ENCODE measurements at places on chromosomes 7 and 10.

DNA sequence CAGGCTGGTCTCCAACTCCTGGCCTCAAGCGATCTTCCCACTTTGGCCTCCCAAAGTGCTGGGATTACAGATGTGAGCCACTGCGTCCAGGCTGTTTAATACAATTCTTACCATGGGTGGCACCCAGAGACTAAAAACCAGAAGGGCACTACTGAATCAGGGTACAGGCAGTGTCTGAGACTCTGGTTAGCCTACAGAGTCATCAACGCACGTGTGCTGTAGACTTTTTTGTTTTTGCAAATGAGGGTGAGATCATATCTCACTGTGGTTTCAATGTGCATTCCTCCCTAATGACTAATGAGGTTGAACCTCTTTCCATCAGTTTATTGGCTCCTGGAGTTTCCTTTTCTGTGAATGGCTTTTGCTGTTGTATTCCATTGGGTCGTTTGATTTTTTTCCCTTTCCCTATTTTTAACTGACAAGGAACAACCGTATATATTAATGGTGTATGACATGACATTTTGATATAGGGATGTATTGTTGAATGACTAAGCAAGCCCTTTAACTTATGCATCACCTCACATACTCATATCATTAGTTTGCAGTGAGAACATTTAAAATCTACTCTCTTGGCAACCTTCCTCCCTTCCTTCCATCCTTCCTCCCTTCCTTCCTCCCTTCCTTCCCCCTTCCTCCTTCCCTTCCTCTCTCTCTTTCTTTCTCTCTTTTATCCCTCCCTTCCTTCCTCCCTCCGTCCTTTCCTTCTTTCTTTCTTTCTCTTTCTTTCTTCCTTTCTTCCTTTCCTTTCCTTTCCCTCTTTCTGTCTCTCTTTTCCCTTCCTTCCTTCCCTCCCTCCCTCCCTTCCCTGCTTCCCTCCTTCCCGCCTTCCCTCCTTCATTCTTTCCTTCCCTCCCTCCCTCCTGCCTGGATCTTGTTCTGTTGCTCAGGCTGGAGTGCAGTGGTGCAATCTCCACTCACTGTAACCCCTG, 9.3 kb upstream of the TMEM270 start:
- DNase-seq: no peak
- H3K4me1 ChIP-seq: no peaks in the 10 kb centered on the region
- H3K27ac ChIP-seq: peak overlapping the region; percentile 9
- no peaks in the 10 kb centered on the region for H3K36me3 ChIP-seq

DNA sequence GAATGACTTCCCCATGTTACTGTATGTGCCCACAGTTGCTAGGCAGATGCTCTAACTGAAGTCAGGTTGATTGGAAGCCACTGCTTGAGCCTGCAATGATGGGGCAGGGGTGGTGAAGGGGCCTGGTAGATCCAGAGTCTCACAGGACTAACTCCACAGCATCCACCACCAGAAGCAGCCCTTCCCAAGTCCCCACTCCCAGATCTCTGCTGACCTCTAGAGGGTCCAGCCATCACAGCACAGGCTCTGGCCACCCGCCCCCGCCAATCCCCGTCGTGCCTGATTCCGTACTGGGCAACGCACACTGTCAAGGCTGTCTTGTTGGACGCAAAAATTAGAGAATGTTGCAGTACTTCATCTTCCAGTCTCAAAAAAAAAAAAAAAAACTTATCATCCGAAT, 136.8 kb upstream of the PDE1C start:
- no peaks in the 10 kb centered on the region for H3K36me3 ChIP-seq
- no peaks in the 10 kb centered on the region for H3K4me1 ChIP-seq
- no peak for DNase-seq
- peaks cover 7% of the 10 kb centered on the region for H3K27me3 ChIP-seq

DNA sequence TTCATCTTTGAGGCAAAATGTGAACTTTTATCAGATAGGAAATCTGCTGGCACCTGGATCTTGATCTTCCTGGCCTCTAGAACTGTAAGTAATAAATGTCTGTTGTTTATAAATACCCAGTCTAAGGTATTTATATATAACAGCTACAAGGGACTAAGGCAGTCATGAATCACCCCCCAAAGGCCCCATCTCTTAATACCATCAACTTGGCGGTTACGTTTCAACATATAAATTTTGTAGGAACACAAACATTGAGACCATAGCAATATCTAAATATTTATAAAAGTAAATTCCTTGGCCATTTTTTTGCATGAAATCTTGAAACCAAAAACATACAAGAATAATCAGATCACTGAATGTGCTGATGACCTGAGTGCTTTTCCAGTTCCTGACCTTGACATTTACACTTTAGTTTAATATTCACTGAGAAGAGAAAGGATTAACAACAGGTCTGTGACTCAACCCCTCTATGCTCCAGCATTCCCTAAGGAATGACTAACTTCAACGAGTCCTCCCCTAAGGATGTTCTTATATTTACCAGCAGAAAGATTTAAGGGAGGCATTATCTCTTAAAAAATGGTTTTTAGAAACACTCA, 1438.5 kb upstream of the CELF2 start:
- DNase-seq: no peak
- H3K4me3 ChIP-seq: no peak overlapping the region
- no peaks in the 10 kb centered on the region for H3K36me3 ChIP-seq
- peaks cover under 1% of the 10 kb centered on the region for H3K27me3 ChIP-seq

DNA sequence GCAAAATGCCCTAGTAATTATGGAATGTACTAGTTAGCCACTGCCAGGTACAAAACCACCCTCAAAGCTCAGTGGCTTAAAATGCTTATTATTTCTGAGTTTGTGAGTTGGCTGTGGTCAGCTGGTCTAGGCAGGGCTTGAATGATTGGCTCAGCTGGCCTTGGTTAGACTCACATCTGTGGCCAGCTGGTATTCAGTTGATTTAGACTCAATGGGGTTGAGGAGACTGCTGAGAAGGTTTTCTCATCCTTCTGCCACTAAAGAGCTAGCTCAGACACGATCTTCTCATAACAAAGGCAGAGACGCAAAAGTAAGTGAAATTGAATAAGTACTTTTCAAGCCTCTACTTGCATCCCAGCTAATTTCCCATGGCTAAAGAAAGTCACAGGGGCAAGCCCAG, 57.1 kb upstream of the CYP2C18 start:
- H3K27me3 ChIP-seq: peaks cover 10% of the 10 kb centered on the region
- H3K4me1 ChIP-seq: no peaks in the 10 kb centered on the region
- no peak for DNase-seq
- H3K27ac ChIP-seq: no peak overlapping the region
- H3K36me3 ChIP-seq: no peaks in the 10 kb centered on the region

GRCh38 chr7:137838706-137839315, 8.0 kb downstream of the DGKI start:
- peaks cover 45% of the 10 kb centered on the region for H3K27me3 ChIP-seq
- H3K27ac ChIP-seq: no peak overlapping the region
- no peak overlapping the region for H3K4me3 ChIP-seq
- no peak for DNase-seq
- peaks cover 14% of the 10 kb centered on the region for H3K36me3 ChIP-seq
- no peaks in the 10 kb centered on the region for H3K4me1 ChIP-seq

GRCh38 chr10:26323219-26323618, 106.6 kb downstream of the GAD2 start:
- peaks cover 5% of the 10 kb centered on the region for H3K27me3 ChIP-seq
- H3K27ac ChIP-seq: no peak overlapping the region
- no peak for DNase-seq
- no peaks in the 10 kb centered on the region for H3K36me3 ChIP-seq

- H3K4me3 ChIP-seq: no peak overlapping the region
- no peak overlapping the region for H3K27ac ChIP-seq
- no peaks in the 10 kb centered on the region for H3K4me1 ChIP-seq
- no peak for DNase-seq
Measured at GRCh38 chr10:123021517-123021916, 12.7 kb downstream of the ACADSB start.

DNA sequence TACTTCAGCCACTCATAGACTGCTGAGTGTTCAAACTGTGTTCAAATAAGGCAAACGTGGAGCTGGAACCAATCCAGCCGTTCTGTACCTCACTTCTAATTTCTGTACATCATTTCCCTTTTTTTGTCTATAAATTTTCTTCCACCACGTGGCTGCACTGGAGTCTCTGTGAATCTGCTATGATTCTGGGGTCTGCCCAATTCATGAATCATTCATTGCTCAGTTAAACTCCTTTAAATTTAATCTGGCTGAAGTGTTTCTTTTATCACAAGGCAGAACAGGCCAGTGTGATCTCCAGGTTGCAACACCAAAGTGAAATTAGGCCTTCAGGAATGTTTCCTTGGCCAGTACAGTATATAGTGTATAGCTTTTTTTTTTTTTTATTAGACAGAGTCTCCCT, 53.5 kb downstream of the DNAJC12 start:
- H3K4me3 ChIP-seq: no peak overlapping the region
- no peaks in the 10 kb centered on the region for H3K36me3 ChIP-seq
- peaks cover 40% of the 10 kb centered on the region for H3K4me1 ChIP-seq
- H3K27ac ChIP-seq: no peak overlapping the region
- H3K27me3 ChIP-seq: no peaks in the 10 kb centered on the region

All from naive thymus-derived CD8-positive, alpha-beta T cell (primary cell).